ENCODE measurements at places on chromosomes 4 and X.

GRCh38 chrX:38225093-38225492 is 4.4 kb upstream of the SRPX start:
- ATAC-seq, result no peak

DNA sequence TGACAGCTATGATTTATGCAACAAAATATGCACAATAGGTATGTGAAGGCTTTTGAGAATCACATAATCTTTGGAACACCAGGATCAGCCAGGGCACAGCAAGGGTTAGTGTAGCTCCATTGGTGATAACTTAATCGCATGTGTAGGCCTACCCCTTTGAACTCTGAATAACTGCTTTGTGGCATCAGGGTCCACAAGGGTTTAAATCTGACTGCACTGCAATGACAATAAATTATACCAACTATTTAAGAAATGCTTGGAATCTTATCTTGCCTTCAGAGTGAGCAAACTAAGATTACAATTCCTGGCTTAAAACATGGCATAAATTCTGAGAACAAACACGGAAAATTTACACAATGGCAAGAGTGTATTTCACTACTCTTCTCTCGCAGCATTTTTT is 245.8 kb downstream of the FBXO8 start:
- ATAC-seq, result no peak

- ATAC-seq, result no peak
Observed at GRCh38 chrX:136210243-136210642, 41.0 kb downstream of the MAP7D3 start.

- no peak for ATAC-seq
Observed at GRCh38 chr4:88919056-88919455, 137.9 kb downstream of the FAM13A start.

DNA sequence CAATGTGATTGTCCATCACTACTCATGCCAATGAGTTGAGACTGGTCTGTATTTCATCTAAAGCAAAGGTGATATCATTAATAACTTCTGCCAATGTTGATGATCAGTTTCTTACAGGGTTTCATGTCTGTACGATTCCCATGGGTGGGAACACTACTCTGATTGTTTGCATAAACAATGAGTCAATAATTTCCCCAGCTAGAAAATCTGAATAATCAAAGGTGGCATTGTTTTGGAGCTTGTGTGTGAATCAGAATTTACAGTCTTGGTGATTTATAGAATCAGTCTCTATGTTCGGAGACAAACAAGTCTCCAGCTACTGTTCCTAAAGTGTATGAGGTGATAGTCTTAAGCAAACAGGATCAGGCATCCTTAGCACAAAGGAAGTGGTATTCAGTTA is 35.5 kb upstream of the PARM1 start:
- no peak for ATAC-seq

DNA sequence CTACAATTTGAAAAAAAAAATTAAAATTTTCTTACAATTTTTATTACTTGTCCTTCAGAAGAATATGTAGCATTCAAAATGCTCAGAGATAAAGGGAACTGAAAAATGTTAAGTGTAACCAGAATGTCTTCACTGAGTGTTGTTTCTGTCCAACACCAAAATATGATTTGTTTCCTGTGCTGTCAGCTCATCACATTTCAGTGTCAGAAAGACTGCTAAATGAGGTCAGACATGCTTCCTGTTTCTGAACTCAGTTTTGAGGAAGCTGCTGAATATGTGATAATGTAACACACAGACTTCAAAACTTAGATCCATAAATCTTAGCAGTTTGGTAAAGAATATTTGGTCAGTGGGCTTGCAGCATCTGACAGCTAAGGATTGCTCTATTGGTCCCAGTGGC is 1849.7 kb downstream of the PCDH7 start:
- no peak for ATAC-seq

GRCh38 chr4:55358668-55359067 is 12.6 kb downstream of the SRD5A3 start:
- peak; percentile 70 for ATAC-seq

DNA sequence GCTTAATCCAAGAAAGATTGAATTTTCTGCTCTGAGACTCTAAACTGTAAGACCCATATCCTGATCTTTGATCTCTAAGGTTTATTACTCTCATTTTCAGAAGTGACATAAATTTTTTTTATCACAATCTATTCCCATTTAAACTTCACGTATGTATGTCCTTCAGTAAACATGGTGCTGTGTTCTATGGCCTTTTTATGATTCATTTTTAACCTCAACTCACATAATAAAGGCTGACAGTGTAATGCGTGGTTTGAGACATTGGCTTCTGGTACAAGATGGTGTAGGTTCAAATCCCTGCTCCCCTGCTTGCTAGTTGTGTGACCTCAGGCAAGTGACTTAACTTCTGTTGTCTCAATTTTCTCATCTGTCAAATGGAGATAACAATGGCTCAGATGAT is 306.0 kb upstream of the AADAT start:
- no peak for ATAC-seq

DNA sequence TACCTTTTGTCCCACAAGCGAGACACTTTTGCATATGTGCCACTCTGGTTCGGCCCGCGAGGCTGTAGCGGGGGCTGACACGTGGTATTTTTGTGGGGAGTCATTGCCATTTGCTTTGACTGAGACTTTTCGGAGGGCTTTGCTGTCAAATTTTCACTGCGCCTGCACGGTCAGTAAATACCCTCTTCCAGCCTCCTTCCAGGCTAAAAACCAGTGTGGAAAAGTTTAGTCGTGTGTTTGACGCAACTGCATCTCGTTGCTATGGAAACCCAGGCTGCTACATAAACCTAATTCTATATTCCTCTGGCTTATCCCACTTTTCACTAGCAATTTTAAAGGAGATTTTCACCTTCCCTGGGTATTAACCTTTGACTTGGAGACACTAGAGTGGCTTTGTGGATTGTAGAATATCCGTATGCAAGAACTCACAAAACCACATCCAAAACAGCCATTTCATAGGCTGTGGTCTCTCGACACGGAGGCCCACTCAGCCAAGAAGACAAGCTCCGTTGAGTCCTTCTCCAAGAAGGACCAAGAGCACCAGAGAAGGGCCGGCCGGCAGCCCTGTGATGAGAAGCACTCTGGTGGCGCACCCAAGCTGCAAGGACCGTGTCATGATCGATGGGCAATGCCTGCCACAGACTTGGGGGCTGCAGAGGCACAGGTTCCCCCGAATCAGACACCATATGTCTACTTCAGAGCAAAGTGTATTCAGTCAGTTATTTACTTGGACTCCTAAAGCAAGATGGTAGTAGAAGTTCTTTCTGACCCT is 38.4 kb upstream of the ENPP6 start:
- ATAC-seq, result no peak

DNA sequence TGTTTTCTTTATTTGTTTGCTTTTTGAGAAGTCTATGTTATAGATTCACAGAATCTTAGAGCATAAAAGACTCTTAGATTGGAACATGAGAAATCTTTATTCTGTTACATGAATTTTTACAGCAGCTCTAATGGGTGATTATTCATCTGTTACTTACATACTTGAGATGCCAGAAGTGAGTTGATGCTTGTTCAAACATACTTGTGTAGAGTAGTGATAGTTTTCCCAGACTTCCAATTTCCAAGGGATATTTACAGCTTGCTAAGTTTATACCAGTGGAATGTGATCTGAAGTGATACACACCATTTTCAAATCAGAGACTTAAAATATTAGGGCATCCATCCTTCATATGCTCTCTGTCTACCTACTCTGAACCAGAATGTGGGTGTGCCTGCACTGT is 252.9 kb upstream of the SMIM31 start:
- ATAC-seq, result no peak

GRCh38 chrX:123736333-123736921 is 3.6 kb upstream of the THOC2 start:
- peak; percentile 20 for ATAC-seq

GRCh38 chr4:113502476-113502875 is 259.1 kb downstream of the CAMK2D start:
- ATAC-seq, result no peak

- ATAC-seq, result peak; percentile 50
Observed at GRCh38 chr4:54400188-54400587, 171.1 kb downstream of the PDGFRA start.

- no peak for ATAC-seq
Observed at GRCh38 chr4:178976861-178977260, 1534.6 kb upstream of the AGA start.

DNA sequence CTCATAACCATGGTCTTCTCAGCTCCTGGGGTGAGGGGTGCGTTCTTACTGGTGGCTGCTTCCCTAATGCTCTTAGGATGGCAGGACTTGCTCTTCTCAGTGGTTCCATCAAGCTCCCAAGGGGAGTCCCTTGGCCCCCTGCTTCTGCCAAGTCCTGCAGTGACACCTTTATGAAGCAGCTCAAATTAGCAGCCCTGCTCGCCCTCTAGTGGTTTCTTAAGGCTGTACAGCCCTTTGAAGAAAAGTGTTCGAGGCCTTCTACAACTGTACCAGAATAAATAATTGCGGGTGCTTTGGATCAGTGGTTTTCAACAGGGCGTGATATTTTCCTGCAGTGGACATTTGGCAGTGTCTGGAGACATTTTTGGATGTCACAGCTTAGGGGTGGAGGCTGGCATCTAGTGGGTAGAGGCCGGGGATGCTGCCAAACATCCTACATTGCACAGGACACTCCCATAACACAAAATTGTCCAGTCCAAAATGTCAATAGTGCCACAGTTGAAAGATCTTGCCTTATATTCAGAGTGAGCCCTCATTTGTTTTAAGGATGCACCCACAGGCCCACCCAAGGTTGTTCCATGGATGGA is 204.7 kb upstream of the S100G start:
- ATAC-seq, result peak; percentile 90

GRCh38 chrX:117788339-117788738 is 328.3 kb downstream of the KLHL13 start:
- ATAC-seq, result no peak

GRCh38 chrX:40392599-40392998 is 188.2 kb upstream of the ATP6AP2 start:
- ATAC-seq, result no peak

DNA sequence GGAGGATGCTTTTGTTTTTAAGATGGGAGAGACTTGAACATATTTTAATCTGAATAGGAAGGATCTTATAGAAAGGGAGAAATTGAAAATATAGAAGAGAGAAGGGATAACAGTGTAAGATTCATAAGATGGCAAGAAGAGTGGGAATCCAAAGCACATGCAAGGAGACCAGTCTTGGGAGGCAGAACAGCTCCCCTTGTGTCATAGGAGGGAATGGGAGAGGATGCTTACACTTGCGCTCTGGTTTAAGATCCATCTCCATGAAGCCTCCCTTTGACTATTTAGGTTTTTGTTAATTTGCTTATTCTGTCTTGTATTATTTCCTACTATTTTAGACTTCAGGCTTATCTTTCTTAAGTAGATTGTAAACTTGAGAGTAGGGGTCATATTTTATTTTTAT is 42.7 kb downstream of the KIF4A start:
- peak; percentile 66 for ATAC-seq

Measured in SK-N-SH treated with all-trans-retinoic acid at 6 μM for 48 hours (cell line).